OCI-LY7 (cell line): ENCODE measurements at places on chromosomes 7 and 10.

DNA sequence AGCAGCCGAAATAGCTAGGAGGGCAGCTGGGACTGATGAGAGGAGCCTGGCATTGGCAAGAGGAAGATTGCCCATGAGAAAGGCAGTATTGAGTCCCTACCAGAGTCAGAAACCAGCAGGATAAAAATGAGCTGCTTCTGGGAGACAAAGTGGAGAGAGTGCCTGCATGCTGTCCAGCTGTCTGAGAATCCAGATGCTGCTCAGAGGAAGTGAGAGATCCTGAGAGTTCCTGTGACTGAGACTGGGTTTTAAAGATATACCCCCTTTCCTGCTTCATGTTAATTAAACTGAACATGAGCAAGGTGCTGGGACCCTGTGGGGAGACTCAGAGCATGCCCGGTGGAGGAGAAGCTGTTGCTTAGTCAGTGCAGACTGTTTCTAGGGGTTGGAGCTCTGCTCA is 107.5 kb downstream of the KIF20B start:
- no peak for DNase-seq

- DNase-seq, result no peak
Measured at GRCh38 chr10:24278176-24278889, 69.4 kb downstream of the KIAA1217 start.

DNA sequence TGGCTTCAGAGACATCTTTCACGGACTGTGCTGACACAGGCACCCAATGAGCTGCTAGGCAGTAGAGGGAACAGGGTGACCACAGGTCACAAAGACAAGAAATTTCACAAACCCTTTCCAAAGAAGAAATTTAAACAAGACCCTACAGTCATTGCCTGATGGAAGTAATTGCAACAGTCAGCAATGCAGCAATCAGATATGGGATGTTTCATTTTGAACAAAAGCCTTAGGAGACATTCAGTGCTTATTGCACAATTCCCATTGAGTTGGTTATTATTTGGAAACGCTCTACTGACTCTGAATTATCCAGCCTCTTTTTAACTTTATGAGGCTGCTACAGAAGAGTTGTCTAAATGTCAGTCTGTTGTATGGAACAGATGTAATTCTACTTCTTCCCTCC is 85.5 kb downstream of the ETV1 start:
- DNase-seq, result no peak

- peak; percentile 86 for DNase-seq
Measured at GRCh38 chr10:100020886-100021253, 11.1 kb upstream of the DNMBP start.

GRCh38 chr7:89618274-89618673 is 536.0 kb upstream of the STEAP1 start:
- DNase-seq, result no peak

- no peak for DNase-seq
Measured at GRCh38 chr7:152511736-152512135, 75.9 kb upstream of the KMT2C start.

DNA sequence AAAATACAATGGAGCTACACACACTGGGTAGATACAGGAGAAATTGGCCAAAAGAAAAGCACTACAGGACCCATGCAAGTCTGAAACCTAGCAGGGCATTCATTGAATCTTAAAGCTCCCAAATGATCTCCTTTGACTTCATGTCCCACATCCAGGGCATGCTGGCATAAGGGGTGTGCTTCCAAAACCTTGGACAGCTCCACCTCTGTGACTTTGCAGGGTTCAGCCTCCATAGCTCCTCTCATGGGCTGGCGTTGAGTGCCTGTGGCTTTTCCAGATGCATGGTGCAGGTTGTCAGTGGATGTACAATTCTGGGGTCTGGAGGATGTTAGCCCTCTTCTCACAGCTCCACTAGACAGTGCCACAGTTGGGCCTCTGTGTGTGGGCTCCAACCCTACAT is 626.3 kb upstream of the POT1 start:
- no peak for DNase-seq

DNA sequence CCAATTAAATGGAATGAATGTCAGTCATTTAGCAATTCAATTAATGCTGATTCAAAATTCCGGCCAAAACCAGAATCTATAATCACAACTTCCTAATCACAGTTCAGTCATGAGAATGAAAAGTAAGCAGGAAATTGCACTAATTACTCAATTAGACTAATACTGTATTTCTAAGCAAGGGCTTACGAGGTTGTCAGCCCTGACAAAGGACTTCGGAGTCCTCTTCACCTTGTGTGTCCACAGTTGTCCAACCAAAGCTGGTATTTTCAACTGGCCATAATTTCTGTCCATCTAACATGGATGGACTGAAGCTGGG is 17.4 kb downstream of the CPA1 start:
- DNase-seq, result no peak

- DNase-seq, result no peak
Measured at GRCh38 chr7:66190504-66190857, 14.7 kb upstream of the TPST1 start.

GRCh38 chr10:63434866-63435854 is 30.6 kb downstream of the JMJD1C start:
- DNase-seq, result no peak

GRCh38 chr7:16670731-16671344 is 24.9 kb downstream of the BZW2 start:
- DNase-seq, result no peak

- peak; percentile 63 for DNase-seq
Measured at GRCh38 chr7:149799397-149800168, 26.2 kb upstream of the ZNF467 start.

GRCh38 chr7:121752706-121753105 is 120.3 kb upstream of the PTPRZ1 start:
- peak; percentile 9 for DNase-seq

- DNase-seq, result no peak
Measured at GRCh38 chr10:113078282-113078907, 128.3 kb downstream of the TCF7L2 start.

DNA sequence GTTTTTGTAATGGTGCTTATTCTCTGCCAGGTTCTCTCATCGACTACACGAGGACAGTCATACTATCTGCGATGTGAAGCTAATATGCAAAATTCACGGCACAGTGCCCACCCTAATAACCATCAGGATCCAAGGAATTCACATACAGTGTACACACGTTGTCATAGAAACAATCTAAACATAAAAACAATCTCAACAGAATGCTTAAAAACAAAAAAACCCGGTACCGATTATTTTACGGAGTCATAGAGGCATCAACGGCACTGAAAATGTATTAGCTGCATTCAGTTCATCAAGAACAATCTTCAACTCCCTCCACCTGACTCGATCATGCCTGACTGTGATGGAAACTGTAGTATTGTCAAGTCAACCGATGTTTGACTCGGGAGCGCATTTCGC is 628 bp downstream of the MRPS33 start:
- DNase-seq, result no peak

DNA sequence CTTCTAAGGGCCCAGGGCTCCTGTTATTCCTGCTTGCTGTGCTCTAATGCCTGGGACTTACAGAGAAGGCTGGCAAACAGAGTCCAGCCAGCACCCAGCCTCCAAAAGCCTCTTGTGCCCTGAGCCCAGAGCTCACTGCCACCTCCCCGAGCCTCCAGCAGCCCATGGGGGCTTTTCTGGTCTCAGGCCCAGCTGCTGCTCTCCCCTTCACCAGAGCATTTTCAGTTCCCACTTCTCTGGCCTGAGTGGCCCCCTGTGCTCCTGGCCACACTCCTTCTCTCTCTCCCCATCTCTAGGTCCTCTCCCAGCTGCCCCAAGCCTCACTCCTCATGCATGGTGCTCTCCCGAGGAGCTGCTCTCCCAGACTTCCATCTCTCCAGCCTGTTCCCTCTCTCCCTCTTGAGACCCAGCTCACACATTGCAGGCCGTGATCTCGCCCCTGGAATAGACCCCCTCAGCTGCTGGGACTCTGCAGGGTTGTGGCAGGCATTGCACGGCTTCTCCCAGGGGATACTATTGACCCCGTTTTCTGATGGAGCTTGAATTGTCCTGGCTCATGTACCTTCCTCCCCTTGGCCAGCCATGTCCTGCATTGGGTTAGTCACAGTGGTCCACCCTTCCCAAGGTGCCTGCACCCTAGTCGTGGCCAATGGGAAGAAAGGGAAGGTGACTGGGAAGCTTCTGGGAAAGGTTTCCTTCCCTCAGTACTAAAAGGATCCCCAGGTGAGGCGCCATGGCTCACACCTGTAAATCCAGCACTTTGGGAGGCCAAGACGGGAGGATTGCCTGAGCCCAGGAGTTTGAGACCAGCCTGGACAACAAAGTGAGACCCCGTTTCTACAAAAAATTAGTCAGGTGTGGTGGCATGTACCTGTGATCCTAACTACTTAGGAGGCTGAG is 9.0 kb upstream of the RASSF4 start:
- no peak for DNase-seq

GRCh38 chr7:96026010-96026409 is 253.7 kb downstream of the DYNC1I1 start:
- DNase-seq, result no peak

DNA sequence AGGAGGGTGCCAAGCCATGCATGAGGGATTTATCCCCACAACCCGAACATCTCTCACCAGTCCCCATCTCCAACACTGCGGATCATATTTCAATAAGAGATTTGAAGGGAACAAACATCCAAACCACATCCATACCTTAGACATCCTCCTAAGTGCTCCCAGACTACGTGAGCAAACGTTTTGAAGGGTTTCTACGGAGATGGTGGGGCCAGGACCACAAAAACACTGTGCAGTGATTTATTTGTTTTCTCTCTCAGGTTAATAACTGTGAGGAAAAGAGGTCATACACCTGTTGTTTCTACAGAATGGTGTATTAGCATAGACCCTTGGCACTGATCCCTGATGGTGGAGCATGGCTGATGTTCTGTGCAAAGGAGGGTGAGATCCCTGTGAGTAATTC is 277.8 kb downstream of the FRMD4A start:
- DNase-seq, result no peak

DNA sequence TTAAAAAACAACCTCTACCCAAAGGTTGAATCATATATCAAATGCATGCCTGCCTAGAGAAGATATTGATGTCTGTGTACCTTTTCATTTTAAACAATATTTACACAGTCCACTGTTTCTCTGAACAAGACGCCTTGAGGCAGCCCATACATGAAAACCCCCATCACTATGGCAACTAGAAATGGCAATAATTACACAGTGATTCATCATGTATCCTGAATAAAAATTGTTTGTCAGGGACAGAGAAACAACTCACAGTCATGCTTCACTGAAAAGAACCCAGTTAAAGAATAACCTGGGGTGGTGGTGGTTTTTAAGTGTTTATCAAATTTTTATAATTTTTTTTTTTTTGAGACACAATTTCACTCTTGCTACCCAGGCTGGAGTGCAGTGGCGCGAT is 19.7 kb downstream of the DNAJC12 start:
- no peak for DNase-seq

- no peak for DNase-seq
Measured at GRCh38 chr7:157678501-157678900, 341.7 kb downstream of the DNAJB6 start.
